Eye (tissue), 1 donor: ENCODE measurements at places on chromosomes 3 and 15.
A peak's percentile ranks its signal among the peaks of the same experiment; 100 is the strongest.

GRCh38 chr3:108897883-108898282 is 55.8 kb downstream of the GUCA1C start:
- DNase-seq, result no peak

GRCh38 chr3:46734773-46735172 is 17.1 kb upstream of the PRSS50 start:
- DNase-seq, result no peak

DNA sequence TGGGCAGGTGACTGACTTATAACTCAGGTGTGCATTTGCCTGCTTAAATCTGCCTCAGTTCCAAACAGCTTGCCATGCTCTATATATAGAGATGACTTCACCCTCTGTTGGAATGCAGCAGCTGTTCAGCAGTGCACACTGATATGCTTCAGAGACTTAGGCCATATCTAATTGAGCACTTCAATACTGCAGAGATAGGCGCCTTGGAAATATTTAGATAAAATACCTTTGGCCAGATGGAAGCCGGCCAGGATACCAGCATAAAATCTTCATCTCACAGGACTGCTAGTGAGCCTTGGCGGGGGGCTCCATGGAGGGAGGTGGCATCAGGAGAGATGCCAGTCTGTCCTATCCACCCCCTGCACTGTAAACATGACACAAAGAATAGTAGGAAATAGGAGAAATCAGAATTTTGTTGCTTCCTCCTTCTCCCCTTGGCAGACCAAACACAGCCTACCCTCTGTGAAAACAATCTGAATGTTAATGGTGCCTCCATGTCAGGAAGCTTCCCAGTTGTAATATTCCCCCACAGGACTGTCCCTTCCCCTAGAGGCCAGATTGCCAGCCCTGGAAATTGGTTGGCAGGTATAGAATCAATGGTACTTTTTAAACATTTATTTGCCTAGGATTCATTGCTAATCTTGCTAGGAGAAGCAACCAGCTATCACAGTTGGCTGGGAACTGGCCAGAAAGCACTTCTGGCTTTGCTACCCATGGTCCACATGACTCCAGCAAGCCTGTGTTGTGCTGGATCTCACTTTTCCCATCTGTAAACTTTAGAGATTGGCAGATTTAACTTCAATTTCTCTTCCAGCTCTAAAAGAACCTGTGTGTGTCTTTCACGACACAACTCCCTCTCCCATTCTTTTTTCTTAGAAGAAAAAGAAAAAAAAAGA is 215.5 kb upstream of the KCNMB2 start:
- peak; percentile 73 for DNase-seq

GRCh38 chr3:188683032-188683521 is 488.7 kb upstream of the TPRG1 start:
- no peak for DNase-seq

GRCh38 chr3:139466360-139466759 is 10.0 kb downstream of the RBP2 start:
- DNase-seq, result no peak

GRCh38 chr3:31399271-31399670 is 133.5 kb upstream of the STT3B start:
- no peak for DNase-seq
